Psoas muscle (tissue), 8 donors: ENCODE measurements at places on chromosomes 3 and 15.

DNA sequence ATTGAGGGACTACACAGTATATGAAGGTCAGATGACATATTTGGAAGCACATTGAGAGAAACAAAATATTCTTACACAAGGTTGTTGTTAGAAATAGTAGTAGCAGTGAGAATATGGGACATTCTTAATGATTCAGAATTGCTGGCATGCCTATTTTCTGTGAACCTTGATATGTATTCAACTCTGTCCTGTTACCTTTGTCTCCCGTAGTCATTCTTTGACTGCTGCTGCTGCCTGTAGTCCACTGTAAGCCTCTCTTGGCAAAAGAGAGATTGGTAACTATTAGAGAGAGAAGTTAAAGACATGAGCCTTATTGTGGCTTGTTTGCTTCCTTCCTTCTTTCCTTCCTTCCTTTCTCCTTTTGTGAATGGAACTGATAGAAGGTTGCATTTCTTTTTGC, 64.5 kb downstream of the TCF12 start:
- DNase-seq = no peak

DNA sequence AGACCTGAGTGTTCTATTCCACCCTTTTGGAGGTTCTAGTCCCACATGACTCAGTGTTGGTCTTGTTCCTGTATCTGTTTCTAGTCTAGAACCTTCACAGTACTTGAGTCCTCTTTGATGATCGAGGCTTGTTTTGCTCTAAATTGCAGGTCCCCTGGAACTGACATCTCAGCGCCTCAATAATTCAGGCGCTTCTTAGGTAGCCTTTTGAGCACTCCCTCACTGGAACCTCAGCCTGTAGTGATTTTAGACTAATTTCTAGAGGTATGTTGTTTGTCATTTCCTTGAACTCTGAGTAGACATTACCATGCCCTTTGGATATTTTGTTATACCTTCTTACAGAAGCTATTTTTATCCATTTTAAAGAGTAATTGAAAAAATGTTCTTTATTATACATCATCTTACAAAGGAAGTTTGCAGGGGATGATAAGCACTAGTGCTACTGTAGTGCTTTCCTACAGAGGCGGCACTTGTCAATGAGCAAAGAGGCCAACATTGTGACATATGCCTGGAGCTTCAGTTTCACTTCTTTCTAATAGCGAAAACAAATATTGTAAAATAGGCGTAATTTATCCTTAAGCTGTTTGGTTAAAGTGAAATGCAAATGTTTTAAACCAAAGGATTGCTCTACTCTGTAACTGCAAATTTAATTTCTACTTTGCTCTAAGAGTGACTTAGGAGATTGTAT, 75.7 kb downstream of the EFL1 start:
- DNase-seq = no peak

DNA sequence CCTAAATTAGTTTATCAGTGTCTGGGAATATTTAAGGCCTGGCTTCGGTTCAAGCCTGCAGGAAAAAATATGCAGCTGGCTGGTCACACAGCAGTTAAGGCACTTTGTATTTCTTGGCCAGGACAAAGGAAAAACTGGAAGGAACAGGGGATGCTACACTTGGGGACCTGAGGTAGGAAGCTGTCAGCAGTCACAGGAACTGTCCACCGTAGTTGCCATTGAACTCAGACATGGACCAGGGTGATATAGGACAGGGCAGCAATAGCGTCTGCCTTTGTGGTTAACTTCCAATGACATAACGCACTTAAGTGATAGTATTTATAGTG, 49.1 kb downstream of the NR1D2 start:
- DNase-seq = no peak

DNA sequence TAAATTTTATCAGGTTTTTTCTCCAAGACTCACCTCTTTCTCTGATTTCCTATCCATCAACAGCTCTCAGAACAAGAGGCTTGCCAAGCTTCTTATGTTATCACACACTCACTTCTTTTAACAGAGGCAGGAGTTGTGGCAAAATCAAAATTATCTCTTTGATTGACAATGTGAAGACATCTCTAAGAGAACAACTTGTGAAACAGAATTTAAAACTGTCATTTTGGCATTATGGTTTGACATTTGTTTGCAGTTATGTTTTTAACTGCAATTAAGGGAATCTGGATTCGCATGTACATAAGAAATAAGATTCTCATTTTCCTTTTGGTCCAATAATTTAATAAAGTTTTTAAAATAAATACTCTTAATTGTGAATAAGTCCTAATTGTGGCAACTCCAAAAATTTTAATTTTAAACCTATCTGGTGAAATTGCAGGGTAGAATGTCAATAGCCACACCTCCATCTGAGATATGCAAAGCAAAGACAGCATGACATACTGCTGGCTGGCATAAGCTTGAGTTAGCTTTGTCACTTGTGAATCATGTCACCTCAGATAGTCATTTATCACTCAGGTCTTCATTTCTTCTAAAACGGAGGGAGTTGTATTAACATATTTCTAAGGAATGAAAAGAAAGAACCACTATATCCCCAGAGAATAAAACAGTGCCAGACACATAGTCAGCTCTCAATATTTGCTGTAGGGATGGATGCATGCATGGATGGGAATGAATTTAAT, 158.6 kb downstream of the CCNL1 start:
- DNase-seq = no peak

GRCh38 chr3:139198929-139199328, 144.9 kb upstream of the MRPS22 start:
- no peak for DNase-seq
